ENCODE measurements at places on chromosomes 4 and X.

GRCh38 chr4:8872402-8873291 lies 1.0 kb upstream of the HMX1 start:
- ATAC-seq, result no peak

- ATAC-seq, result peak; percentile 64
Measured at GRCh38 chr4:150867148-150867547, 147.9 kb downstream of the LRBA start.

DNA sequence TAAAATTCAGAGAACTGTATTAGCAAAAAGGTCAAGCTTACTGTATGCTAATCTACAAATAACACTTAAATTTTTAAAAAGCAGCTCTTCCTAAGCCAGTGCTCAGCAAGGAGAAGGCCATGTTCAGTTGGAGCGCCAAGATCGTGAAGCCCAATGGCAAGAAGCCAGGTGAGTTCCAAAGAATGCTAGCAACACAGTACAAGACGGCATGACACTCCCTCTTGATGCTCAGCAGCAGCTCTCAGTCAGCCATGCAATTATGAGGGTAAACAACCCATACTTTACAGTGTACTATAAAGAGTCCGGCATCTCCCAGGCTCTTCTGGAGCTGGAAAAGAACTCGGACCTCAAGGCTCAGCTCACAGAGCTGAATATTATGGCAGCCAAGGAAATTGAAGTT lies 34.9 kb downstream of the STX18 start:
- ATAC-seq, result no peak

DNA sequence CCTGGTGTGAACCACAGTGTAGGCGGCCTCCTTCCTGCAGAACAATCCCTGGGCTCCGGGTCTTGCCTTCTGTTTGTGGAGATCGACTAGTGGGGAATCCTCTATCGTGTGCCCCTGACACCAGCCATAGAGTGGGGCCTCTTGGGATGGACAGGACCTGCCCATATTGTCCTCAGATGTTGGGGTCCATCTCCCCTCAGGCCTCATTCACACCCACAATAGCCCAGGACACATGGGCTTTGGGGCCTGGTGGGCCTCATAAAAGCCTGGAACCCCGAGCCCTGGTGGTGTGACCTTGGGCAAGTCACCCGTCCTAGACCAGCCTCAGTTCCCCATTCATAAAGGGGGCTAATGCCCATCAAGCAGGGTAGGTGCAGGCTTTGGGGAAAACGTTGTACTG lies 13.2 kb upstream of the GAGE10 start:
- no peak for ATAC-seq

DNA sequence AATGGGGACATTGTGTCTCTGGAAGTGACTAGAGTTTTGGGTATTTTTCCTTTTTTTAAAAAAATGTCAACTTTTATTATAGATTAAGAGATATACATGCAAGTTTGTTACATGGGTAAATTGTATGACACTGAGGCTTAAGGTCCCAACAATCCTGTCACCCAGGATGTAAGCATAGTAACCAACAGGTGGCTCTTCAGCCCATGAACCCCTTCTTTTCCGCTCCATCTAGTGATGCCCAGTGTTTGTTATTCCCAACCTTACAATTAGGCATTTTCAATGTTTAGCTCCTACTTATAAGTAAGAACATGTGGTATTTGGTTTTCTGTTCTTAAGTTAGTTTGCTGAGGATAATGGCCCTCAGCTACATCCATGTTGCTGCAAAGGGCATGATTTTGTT lies 102.7 kb downstream of the GRID2 start:
- ATAC-seq, result no peak

DNA sequence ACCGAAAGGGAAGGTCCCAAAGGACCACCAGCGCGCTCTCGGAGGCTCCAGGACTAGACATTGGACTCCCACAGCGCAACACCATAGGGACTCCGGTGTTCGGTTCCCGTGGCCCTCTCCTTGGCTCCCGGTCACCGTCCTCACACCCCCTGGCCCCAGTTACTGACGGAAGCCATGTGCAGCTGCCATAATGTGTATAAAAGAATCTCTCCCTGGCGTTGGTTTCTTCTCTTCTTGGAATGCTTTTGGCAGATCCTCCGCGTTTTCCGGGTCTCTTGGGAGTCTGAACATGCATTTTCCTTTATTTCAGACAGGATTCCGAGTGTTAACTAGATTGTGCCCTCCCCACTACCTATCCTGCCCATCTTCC lies 69.8 kb downstream of the FBXO8 start:
- no peak for ATAC-seq

DNA sequence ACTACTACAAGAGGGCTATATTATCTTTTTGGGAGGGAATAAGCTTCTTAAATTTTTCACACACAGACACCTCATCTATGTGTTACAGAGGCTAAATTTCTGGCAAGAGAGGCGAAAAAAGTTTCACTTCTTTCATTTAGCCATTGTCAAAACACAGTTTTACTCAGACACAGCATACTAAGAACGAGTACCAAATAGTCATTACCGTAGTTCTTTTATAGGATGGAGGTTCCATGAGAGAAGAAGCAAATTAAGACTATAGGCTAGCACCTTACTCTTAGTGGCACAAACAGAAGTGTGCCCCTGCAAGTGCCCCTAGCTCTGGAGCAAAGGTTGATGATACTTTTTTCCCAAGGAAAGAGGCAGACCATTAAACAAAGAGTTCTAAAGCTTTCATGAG lies 26.2 kb downstream of the UGT2B7 start:
- no peak for ATAC-seq

- peak; percentile 100 for ATAC-seq
Measured at GRCh38 chr4:101205916-101206315, 141.4 kb downstream of the PPP3CA start.
